ENCODE measurements at places on chromosomes 1 and 21. TPM values are rescaled to one million over a fixed set of nuclear protein-coding genes. Genes with fewer than 3 reads are reported as not detected.

DNA sequence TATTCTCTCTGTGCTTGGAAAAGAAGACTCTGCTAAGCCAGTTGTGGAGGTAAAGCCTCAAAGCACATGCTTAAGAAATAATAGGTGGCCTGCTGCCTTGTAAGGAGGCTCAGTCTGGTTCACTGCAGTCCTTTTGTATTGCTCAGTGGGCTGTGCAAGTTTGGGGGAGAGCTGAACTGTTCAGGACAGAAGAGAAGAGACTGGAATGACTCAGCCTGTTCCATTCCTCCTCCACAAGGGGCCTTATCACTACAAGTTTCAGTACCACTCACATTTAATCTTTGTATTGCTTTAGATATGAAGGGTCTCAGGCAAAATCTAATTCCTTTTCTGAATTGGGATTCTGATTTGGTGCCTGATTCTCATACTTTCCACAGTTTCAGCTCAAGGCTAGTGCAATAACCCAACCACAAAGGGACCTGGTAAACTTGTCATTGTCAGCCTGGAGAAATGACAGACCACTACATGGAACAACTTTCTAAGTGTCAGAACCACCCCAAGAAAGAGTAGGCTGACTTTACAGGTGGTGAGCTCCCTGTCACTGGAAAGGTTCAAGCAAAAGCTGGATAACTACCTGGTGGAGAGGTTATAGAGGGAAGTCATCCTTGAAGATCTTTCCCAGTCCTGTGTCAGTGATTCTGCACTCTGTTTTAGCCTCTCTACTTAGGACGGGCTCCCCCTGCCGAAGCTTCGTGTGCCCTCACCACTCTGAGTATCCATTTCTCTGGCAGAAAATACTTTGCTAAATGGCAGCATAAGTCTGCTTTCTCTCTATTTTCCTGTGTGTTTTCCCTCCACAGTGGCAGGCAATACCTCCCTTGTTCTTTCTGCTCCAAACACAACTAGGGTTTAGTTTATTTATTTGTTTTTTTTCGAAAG, 162.9 kb upstream of the GJB5 start:
- no peaks in the 10 kb centered on the region for H3K36me3 ChIP-seq
- no peak overlapping the region for H3K27ac ChIP-seq
- peaks cover 27% of the 10 kb centered on the region for H3K27me3 ChIP-seq
- no peak overlapping the region for H3K4me3 ChIP-seq
- no peaks in the 10 kb centered on the region for H3K4me1 ChIP-seq
- DNase-seq: no peak

The F5 gene
- total RNA-seq: 0.37 TPM

- H3K27me3 ChIP-seq: peaks cover 51% of the 10 kb centered on the region
- DNase-seq: no peak
- H3K4me3 ChIP-seq: no peak overlapping the region
- no peak overlapping the region for H3K27ac ChIP-seq
Measured at GRCh38 chr1:90459570-90459969, 257.5 kb downstream of the BARHL2 start.

GRCh38 chr1:82073659-82074058, 272.9 kb downstream of the ADGRL2 start:
- H3K4me3 ChIP-seq: no peak overlapping the region
- H3K27me3 ChIP-seq: no peaks in the 10 kb centered on the region
- no peaks in the 10 kb centered on the region for H3K36me3 ChIP-seq
- H3K27ac ChIP-seq: no peak overlapping the region
- H3K4me1 ChIP-seq: no peaks in the 10 kb centered on the region

GRCh38 chr1:24483441-24483840, 19.2 kb upstream of the RCAN3 start:
- H3K36me3 ChIP-seq: no peaks in the 10 kb centered on the region
- H3K27ac ChIP-seq: no peak overlapping the region
- no peaks in the 10 kb centered on the region for H3K27me3 ChIP-seq
- H3K4me1 ChIP-seq: peaks cover 4% of the 10 kb centered on the region
- DNase-seq: no peak

DNA sequence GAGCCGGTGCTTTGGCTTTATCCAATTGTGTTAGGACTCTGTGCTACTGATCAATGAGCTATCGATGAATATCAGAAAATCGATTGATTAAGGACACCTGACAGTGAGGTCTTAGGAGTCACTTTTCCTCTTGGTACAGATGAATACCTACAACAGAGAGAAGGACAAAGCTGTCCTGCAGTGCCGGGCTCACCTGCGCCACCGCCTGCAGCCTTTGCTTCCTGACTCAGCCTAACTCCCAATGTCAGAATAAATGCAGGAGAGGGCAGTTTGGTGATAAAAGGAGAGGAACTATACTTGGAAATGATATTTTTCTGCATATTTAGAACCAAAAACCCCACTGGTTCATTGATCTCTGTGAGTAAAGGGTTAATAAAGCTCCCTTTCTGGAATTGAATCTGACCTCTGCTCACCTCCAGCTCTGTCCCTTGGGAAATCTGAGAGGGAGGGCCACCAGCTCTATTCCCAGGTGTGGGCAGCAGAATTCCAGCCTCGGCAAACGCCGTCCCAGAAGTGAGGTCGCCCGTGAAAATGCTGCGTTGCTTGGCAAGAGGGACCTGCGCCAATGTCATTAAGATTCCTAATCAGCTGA, 39.3 kb downstream of the POFUT2 start:
- no peaks in the 10 kb centered on the region for H3K36me3 ChIP-seq
- no peak overlapping the region for H3K27ac ChIP-seq
- no peak for DNase-seq
- H3K27me3 ChIP-seq: no peaks in the 10 kb centered on the region
- H3K4me3 ChIP-seq: no peak overlapping the region

DNA sequence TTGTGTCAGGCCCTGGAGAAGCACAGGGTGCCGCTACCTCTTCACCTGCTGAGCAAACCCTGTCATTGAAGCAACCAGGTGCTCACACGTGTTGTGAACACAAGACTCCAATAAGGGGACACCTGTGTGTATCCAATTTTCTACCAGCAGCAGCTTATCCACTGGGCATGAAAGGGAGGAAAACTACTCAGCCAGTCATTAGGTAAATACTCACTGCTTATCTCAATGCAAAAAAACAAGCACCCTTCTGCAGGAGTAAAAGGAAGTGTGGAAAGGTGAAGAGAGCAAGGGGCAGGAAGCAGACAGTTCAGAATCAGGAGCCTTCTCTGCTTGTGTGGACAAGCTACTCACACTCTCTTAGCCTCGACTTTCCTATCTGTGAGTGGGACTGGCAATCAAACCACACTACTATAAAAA, 148.9 kb downstream of the ETS2 start:
- H3K4me1 ChIP-seq: no peaks in the 10 kb centered on the region
- no peaks in the 10 kb centered on the region for H3K27me3 ChIP-seq
- no peak for DNase-seq
- no peak overlapping the region for H3K4me3 ChIP-seq

GRCh38 chr1:64894438-64895196, 71.7 kb downstream of the JAK1 start:
- H3K4me1 ChIP-seq: peaks cover 30% of the 10 kb centered on the region
- H3K27ac ChIP-seq: no peak overlapping the region
- H3K27me3 ChIP-seq: no peaks in the 10 kb centered on the region
- H3K4me3 ChIP-seq: no peak overlapping the region

The RNU1-3 gene
- 1,685 TPM for total RNA-seq

The ACTL8 gene
- total RNA-seq: 0.69 TPM
